Esophagus squamous epithelium (tissue), 5 donors: ENCODE measurements at places on chromosomes 6 and 20.
A peak's percentile ranks its signal among the peaks of the same experiment; 100 is the strongest.

DNA sequence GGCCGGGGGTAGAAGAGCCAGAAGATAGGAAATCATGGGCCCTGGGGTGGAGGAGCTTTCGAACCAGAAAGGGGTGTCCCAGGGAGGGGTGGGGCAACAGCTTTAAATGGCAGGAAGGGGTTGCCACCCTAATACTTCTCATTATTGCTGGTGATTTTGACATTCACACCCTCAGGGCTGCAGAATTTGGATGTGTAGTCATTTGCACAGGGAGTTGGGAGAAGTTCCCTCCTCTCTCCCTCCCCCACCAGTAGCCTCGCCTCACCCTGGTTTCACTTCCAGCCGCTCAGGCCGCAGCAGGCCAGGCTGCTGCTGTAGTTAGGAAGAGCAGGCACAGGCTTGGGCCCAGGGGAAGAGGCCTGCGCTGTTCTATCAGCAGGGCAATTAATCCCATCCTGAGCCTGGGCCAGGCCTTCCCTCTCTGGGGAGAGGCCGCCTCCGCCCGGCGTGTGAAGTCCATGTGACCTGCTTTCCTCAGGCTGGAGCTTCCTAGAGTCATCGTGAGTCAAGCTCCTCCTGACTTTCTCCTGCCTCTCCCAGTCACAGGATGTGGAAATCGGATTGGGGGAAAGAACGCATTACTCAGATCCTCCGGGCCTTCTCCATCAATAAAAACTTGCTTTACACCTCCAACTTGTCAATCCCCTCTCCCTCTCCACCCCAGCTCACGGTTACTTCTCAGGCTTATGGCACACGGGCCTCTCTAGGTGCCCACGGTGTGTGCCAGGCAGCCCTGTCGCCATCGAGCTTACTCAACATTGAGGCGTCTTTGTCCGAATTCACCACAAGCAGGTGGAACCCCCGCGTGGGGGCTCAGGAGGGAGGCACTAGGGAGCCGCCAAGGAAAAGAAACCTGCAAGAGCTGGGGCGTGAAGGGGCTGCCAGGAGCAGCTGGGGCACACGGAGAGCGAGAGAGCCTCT is 7.8 kb downstream of the ADTRP start:
- DNase-seq = peak; percentile 45

DNA sequence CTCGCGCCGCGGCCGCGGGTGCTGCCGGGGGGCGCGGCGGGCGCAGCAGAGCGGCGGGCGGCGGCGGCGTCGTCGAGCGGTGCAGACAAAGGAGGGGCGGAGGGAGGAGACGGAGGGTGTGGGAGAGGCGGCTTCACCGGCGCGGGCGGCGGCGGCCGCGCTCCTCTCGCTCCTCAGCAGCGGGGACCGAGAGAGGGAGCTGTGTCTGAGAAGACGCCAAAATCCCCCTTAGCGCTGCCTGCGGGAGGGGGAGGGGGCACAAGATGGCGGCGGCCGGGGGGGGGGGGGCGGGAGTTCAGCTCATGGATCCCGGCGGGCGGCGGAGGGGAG is 296 bp downstream of the ADNP start:
- no peak for DNase-seq

DNA sequence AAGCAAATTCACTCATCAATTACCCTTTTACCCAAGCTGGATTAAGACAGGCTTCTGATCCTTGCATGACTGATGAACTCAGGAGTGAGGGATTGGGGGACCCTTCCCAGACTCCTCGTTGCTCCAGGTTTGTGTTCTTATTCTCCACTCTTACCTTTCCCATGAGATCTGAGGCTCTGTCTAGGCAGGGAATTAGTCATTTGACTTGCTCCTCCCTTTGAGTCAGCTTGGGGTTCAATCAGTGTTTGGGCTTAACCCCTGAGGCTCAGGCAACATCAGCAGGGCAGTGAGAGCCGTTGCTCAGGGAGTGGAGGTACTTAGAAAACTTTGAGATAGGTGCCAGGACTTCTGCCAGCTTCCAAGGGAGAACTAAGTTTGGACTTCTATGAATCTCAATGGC is 20.7 kb upstream of the TOX2 start:
- no peak for DNase-seq

DNA sequence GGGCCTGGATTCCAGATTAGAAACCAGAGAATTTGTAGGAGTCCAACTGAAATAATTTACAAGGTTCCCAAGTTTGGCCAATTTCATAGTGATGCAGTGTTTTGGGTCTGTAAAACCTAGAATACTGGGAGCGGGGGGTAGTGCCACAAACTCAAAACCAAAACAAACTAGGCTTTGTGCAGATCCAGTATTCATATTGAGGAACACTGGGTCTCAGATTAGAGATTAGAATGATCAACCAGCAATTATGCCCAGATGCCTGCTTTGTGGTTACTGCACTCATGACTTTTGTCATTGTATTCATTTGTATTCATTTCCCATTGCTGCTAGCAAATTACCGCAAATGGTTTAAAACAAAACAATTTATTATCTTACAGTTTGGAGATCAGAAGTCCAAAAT is 3.2 kb upstream of the NDUFAF4 start:
- DNase-seq = no peak

DNA sequence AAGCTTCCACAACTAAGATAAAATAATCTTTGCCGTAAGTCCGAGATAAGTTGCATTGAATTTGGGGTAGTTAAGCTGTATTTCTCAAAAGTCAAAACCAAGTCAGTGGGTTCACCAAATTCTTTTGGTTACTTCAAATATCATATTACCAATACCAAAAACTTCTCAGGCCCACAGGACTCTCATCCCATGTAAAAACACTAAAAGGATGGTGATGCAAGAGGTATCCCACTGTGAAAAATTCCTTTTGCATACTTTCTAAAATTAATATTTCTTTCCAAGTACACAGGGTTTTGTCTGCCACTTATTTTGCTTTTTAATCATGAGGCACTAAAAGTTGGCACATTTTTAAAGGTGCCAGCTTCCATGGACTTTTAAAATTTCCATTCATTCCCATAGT is 151.3 kb downstream of the GJA10 start:
- no peak for DNase-seq

GRCh38 chr6:119799596-119800509 is 450.3 kb upstream of the MAN1A1 start:
- no peak for DNase-seq

DNA sequence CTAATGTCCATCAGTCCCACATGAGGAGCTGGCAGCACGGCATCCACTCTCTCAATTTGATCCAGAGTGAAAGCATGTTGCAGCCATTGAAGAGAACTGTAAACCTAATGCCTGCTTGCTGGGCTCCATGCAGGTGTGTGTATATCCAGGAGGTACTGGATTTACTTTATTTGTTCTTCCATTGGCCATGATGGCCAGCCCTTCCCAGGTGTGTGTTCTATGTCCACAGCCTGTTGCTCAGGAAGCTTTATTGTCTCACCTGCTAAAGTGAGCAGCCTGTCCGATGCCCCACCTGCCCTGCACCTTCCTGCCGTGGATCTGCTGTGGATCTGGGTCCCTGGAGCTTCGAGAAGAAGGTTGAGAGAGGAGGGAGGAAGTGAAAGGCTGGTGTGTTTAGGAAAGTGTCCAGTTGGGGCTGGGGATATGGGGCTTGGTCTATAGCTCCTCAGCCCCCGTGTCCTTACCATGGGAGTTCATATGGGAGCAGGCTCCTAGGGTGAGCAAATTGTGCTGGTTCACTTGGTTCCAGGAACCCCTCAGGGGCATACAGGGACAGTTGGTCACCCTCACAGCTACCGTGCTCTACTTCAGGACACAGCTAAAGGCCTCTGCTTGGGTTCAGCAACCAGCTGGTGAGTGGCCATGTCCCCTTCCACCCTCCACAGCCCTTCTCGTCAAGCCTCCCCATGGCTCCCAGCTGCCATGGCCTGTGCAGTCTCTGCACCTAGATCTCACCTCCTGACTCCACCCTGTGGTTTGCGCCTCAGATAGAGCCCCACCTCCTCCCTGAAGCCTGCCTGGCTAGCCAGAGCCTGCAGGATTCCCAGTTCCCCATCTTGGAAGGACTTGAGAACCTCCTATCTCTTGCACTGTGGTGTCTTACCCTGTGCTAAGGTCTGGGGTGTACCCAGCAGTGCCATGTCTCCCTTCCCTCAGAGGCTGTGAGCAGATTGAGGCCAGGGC is 12.7 kb downstream of the TREML2 start:
- DNase-seq = no peak
